ENCODE measurements at places on chromosomes 3 and 15. TPM values are rescaled to one million over a fixed set of nuclear protein-coding genes. Genes with fewer than 3 reads are reported as not detected.

GRCh38 chr15:78159395-78159794 is 10.2 kb downstream of the IDH3A start:
- DNase-seq: no peak

GRCh38 chr3:150049317-150049716 is 78.6 kb upstream of the PFN2 start:
- DNase-seq: no peak

DNA sequence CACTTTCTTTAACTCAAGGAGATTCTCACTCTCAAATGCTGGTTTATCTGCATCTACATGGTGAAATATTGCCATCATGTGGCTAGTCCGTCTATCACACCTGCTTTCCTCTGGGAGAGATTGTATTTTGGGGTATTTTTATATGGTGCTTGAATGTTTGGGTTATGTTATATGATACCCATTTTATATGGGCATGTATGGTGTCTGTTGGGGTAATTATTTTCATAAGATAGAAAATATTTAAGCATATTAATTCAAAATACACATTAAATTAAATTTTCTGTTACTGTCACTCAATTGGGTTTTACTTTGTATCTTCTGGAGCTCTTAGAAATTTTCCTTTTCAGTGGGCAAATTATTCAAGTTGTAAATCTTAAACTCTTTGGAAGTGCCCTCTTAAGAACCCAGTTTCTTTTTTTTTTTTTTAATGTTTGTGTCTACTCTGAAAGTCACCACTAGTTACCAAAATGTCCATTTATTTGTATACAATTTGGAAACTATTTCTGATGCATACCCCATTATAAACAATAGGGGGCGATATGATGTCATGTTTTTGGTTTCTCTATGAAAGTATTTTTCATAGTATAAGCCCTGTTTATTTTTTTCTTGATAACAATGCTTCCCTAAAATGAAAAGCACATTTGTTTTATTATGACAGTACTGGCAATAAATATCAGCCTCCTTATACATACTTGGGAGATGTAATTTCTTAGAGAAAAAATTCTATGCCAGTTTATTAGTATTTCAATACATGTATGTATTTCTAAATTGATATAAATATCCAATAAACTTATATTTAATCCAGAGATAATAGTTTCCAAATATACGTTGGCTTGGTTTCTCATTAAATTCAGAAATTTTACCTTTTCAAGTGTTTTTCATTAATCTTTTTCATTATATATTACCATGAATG is 36.1 kb upstream of the PLSCR5 start:
- DNase-seq: peak; percentile 34

- no peak for DNase-seq
These were observed 28.1 kb upstream of the CORO2B start for GRCh38 chr15:68550498-68551295.

The TOPAZ1 gene
- polyA plus RNA-seq: not detected

All from foreskin keratinocyte (primary cell).